ENCODE measurements at places on chromosomes 2 and 18. TPM values are rescaled to one million over a fixed set of nuclear protein-coding genes. Genes with fewer than 3 reads are reported as not detected.

Gene TFPI
- 145 TPM for total RNA-seq

Gene COL3A1
- 2.6 TPM for total RNA-seq

Gene SPR
- 37.6 TPM for total RNA-seq

Gene SERPINB13
- not detected for total RNA-seq

Gene TMEM169
- not detected for total RNA-seq

Gene LYG2
- not detected for total RNA-seq

Gene RAPH1
- total RNA-seq = 17.1 TPM

Gene COLEC11
- not detected for total RNA-seq

Gene SLC25A12
- 17.1 TPM for total RNA-seq
